Activated naive CD4-positive, alpha-beta T cell (primary cell): ENCODE measurements at places on chromosomes 2 and 18.

DNA sequence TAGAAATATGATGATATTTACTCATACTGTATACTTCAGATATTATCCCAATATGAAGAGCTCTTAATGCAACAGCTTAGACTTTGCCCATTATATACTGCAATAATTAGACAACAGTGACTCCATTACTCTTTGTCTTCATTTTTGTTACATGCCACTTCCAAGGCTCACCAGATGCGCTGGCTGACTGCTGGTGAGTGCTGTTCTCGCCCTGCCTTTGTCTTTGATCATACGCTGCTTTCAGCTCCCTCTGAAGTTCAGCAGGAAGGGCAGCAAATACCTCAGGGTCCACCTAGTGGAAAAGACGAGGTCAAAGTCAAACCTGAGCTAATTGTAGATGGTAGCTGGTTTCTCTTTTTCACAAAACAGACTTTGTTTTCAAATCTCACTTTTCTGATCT is 66.3 kb downstream of the EIF5B start:
- DNase-seq: no peak

GRCh38 chr18:13890761-13891361 is 24.5 kb downstream of the MC2R start:
- no peak for DNase-seq

DNA sequence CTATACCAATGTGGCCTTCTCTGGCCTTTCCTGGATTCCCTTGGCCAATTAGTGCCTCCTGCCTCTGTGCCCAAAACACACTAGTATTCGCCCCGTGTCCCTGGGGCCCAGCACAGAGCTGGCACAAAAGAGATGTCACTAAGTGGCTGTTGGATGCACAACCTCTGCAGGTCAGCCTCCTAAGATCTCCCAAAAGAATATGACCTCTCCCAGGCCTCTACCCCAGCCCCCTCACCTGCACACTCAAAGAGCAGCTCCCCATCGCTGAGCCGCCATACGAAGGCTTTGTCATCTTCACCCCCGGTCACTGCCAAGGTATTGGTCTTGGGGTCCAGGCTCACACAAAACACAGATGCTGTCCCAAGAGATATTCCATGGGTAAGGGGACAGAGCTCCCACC is 2.7 kb downstream of the AAMP start:
- no peak for DNase-seq

DNA sequence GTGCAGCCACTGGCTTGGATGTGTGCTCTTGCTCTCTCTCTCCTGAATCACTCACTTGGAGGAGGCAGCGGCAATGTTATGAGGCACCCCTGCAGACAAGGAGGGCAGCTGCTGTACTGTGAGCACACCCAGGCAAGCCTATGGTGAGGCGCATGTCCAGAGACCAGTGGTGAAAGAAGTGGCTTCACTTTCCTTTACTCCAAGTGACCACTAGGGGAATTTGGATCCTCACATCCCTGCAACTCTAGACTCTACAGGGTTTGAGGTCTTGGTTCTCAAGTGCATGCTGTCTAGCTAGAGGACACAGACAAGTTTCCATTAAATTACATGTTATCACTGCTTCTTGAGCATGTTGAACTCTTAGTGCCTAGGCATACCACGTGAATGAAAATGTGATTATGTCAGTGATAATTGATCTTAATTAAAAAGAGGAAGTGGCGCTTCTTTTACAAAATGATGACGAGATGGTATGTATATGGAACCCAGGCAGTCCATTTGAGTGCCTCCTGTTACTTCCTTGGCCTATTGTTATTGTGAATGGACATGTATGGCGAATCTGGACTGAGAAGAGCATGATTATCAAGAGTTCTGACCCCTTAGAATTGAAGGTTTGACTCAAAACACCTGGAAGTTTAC is 181.0 kb upstream of the CDH2 start:
- DNase-seq: no peak

DNA sequence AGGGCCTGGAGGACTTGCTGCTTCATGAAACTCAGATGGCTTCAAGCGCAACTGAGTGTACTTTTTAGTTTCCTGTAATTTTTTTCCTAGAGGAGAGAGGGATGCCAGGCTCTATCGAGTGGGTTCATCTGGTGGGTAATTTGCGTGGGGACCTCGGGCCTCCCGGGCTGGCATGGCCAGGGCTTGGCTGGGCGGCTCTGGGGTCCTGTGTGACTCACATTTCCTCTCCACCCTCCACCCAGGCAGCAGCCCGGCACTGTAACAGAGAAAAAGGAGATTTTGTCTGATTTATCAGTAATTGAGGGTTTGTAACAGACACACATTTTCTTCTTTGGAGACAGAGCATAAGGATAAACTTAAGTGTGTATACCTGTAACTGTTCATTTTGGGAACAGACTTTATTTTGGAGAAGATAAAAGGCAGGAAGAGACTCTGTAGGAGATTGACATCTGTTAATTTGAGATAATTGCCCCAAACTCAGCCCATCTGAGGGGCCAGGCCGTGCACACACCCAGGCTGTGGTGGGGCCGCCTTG is 64.3 kb downstream of the NFATC1 start:
- DNase-seq: no peak
